NCI-H1105 (cell line): ENCODE measurements at places on chromosomes 1 and 21.

GRCh38 chr21:35737899-35738346, 322.4 kb downstream of the SETD4 start:
- no peak for DNase-seq

DNA sequence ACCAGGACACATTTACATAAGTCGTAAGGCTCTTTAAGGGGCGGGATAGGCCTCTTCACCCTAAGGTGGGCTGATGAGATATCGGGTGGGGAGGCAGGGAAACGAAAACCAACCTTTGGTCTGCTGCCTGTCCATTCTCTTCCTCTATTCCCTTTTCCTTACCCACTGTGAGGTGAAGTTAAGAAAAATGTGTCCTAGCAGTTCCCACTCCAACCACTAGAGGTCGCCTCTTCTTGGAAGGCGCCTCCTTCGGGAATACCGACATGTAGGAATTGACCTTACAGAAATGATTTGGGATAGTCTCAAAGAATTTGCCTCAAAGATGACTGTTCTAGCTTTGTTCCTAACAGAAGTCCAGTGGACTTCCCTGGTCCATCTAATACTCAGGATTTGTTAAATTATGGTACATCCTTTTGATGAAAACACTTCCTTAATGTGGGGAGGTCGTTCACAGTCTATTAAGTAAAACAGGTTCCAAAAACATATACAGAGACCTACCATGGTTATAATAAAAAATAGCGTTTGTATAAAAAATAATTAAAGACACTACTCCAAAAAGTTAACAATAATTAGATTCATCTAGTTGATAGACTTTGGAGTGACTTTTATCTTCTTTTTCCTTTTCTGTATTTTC, 14.1 kb downstream of the AZIN2 start:
- peak; percentile 48 for DNase-seq

GRCh38 chr1:22861764-22862440, 110.8 kb downstream of the LACTBL1 start:
- DNase-seq, result no peak

DNA sequence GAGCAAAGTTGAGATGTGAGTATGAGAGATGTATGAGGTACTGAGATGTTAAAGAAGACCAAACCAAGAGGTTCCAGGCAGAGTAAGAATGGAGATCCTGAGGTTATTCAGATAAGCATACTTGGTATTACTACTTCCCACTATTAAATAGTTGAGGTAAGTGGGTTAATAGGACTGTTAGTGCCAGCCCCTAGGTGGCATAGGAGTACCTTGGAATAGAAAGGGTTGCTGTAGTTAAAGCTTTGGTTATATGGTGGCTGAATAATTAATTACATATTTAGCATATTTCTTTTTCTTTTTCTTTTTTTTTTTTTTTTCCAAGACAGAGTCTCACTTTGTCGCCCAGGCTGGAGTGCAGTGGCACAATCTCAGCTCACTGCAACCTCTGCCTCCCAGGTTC, 397.9 kb upstream of the TMPRSS15 start:
- no peak for DNase-seq

DNA sequence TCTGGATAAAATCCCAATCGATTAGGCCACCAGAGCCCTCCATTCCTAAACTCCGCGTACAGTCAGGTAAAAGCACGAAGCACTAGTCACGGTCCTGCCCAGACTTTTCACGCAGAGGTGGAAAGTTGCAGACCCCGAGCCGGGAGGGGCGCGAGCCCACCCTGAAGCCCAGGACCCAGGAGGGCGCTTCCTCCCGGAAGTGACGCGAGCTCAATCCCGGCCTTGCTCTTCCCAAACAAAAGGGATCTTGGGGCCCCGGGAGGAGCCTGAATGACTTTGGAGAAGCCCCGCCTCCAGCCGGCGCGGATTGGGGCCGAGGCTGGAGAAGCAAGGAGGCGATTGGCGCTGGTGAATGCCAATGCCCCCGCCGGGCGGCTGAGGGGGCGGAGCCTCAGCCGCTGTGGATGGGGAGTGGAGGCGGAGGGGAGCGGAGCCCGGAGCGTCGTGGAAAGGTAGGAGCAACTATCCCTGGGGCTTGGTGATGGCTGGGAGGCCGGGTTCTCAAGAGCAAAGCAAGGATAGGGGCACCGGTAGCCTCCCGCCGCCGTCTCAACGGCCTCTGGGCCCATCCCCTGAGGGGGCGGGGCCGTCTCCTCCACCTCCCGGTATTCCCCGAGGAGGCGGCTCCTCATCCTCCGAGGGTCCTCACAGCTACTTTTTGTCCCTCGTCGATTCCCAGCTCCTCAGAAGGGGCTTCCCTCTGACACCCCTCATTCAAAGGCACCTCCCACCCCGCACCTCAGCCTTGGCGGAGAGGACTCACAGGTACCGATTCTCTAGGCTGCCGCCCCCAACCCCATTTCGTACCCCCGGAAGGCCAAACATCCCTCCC, at the start of gene CTTNBP2NL:
Gene CTTNBP2NL, plus strand, starts transcription at position 394 of the 832 bp plus-strand sequence. CDS start 19,952 bp downstream, outside the sequence.
- DNase-seq, result peak; percentile 98

DNA sequence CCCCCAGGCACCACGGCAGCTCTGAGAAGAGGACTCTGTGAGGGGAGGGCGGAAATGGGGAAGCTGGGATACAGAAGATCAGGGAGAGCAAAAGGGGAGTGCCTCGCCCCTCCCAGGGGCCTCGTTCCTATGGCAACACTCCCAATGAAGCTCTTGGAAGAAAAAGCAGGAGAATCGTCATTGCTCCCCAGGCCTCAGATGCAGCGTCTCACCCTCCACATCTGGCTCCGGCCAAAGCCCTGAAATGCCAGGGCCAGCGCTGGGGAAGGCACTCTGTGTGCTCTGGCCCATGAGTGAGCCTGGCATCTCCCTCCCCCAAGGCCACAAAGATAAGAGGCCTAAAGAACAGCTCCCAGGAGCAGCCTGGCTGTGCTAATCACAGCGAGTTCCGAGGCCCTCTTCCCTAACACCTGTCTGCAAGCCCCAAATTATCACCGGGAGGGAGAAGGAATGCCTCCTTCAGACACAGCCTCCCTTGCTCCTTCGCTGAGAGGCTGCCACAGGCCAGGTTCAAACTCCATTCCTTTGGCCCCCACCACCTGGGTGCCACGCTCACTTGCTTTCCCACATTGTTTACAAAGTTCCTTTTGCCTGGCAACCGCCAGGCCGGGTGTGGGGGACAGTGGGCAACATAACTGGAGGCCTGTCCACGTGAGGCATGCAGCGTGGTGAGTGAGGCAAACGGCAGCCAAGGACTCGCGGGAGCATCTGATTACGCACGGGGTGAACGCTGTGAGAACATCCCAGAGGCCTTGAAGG, 27.8 kb downstream of the ECE1 start:
- DNase-seq, result no peak

DNA sequence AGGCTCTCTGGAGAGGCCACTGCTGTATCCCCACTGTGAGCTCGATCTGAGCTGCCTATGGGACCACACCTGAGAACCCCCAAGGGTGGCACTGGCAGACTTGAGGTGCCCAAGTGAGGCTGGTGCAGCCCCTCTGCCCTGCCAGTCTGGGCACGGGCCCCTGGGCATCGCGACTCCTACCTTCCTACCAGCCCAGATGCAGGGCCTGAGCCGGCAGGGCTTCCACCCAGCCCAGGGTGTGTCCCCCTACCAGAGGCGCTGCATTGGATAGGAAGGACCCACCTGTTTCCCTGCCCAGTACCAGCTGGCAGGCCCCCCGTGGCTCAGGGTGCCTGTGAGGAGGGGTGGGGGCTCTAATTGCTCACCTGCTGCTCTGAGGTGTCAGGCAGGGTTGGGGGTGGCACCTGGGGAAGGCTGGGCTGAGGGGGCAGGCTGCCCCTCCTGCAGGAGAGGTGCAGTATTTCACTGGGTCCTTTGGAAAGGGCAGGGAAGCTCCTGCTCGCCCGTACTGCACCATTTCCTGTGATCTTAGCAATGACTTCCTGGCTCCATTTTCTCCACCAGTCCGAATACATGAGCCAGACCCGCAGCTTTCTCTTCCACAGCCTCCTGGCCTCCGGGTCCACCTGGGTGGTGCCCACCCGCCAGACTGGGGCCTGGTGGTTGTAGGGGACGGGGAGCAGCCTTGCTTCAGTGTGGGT, 11.8 kb downstream of the TP73 start:
- peak; percentile 92 for DNase-seq

- DNase-seq, result no peak
Observed at GRCh38 chr1:232322162-232322734, 307.7 kb downstream of the SIPA1L2 start.

- DNase-seq, result no peak
Observed at GRCh38 chr1:66490816-66491215, 43.1 kb upstream of the SGIP1 start.

- no peak for DNase-seq
Observed at GRCh38 chr1:818618-819291, 105.0 kb upstream of the SAMD11 start.

GRCh38 chr1:40830419-40830943, 31.7 kb downstream of the CITED4 start:
- no peak for DNase-seq

- no peak for DNase-seq
Observed at GRCh38 chr1:79302380-79302930, 295.9 kb upstream of the ADGRL4 start.

GRCh38 chr21:36023092-36023480, 37.2 kb downstream of the SETD4 start:
- DNase-seq, result no peak

- DNase-seq, result no peak
Observed at GRCh38 chr1:27406362-27406680, 13.9 kb downstream of the GPR3 start.

- DNase-seq, result no peak
Observed at GRCh38 chr21:34522284-34522683, 10.3 kb upstream of the KCNE1 start.

DNA sequence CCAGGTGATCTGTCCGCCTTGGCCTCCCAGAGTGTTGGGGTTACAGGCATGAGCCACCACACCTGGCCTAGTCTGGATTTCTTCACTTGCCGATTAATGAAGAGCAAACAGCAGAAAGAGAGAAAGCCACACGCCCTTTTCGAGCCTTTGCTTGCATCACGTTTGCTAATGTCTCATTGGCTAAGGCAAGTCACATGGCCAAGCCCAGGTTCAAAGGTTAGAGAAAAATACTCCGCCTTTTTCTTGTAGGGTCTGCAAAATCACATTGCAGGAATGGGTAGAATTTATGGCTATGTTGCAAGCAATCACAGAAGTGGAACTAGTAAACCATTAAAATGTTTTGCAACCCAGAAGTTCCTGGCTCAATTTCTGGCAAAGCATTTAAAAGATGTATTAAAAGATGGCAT, 26.8 kb upstream of the BACH1 start:
- DNase-seq, result no peak
